Colonic mucosa (tissue), 4 donors: ENCODE measurements at places on chromosomes 3 and 15. TPM values are rescaled to one million over a fixed set of nuclear protein-coding genes. Genes with fewer than 3 reads are reported as not detected.

Gene ATP2B2
- 0.07 TPM for total RNA-seq

DNA sequence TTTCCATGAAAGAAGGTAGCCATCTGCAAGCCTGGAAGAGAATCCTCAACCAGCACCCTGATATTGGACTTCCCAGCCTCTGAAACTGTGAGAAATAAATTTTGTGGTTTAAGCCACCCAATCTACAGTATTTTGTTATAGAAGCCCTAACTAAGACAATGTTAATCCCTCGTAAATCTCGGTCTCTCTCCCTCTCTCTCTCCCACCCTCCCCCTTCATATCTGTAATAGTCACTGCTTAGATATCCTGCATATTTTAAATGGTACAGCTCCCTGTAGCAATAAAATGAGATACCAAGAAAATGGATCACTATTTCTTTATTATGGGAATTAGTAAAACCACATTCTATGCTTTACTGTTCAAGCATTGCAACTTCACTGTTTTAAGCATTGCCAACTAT, 21.0 kb upstream of the FAM174B start:
- DNase-seq, result no peak

Gene CCDC80
- 36.6 TPM for total RNA-seq

- peak; percentile 59 for DNase-seq
Measured at GRCh38 chr3:155805204-155805801, 775 bp downstream of the C3orf33 start.

DNA sequence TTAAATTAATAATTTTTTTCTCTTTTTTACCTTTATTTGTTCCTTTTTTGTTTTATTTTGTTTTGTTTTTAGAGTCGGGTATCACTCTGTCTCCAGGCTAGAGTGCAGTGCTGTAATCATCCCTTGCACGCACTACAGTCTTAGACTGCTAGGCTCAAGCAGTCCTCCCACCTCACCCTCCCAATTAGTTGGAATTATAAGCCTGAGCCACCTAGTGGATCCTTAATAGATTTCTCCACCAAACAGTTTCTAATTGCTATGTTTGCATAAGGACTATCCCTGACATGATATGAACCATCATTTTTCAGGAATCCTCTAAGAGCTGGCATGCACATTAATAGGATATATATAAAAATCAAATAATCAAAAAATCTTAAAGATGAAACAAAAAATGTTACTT, 993.2 kb downstream of the OTOL1 start:
- DNase-seq, result no peak

- DNase-seq, result peak; percentile 89
Measured at GRCh38 chr15:42207674-42208579, at the start of gene VPS39. Gene VPS39 (minus strand): TSS chr15:42208304. CDS start chr15:42208153, 151 bp downstream.

GRCh38 chr3:101868534-101869464, 19.5 kb downstream of the NFKBIZ start:
- peak; percentile 84 for DNase-seq

- no peak for DNase-seq
Measured at GRCh38 chr3:122377975-122378374, 5.1 kb downstream of the MIX23 start.

DNA sequence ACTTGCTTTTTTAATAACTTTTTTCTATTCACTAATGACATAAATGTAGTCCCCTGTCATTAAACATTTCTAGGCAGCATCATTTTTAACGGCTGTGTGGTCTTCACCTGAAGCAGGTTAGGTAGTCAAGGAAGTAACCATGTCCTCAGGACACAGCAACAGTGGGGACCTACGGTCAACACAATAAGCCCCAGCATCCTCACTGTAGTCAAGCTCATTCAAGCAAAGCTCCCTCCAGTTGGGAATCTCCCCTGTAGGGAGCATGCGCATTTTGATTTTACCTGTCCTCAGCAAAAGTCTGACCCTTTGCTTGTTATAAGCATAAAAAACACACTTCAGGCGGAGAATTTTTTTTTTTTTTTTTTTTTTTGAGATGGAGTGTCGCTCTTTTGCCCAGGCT, 151.4 kb downstream of the SHQ1 start:
- no peak for DNase-seq

- DNase-seq, result no peak
Measured at GRCh38 chr3:161598639-161599038, 102.0 kb downstream of the OTOL1 start.

Gene CPNE9
- total RNA-seq, result not detected

DNA sequence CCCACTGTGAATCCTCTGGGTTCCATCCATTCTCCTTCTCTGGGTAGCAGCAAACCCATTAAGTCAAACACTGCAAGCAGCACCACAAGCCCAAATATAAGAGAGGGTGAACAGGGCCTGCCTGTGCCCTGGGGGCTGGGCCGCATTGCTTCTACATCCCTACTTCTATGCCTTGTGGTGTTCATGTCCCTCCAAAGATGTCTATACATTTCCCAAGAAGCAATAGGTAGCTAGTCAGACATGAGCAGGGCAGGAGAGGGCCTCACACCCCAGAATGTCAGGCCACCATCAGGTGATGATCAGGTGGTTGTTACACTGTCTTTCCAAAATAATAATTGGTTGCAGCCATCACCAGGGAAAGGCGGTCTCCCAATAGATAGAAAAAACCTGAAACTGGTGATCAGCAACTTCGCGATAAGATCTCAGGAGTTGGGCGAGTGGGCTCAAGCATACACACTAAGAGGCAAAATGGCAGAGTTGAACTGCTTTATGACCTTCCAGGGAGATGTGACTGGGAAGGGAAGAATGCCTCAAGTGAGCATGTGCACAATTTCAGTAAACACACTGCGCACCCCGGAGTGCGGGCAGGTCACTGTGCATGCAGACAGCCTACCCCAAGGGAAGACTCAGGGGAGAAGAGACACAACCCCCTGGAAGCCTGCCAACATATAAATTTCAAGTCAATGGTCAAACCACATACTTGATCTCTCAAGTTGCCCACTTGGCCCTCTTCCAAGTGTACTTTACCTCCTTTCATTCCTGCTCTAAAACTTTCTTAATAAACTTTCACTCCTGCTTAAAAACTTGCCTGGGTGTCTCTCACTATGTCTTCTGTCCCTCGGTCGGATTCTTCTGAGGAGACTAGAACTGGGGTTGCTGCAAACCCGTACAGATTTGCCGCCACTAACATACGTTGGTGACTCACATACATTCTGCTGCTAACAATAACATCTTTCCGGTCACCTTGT, 39.9 kb downstream of the KLF15 start:
- DNase-seq, result no peak

Gene SYNM
- total RNA-seq, result 108 TPM

Gene ESYT3
- total RNA-seq, result 0.89 TPM

- DNase-seq, result no peak
Measured at GRCh38 chr3:50570508-50571279, 1.4 kb downstream of the HEMK1 start.

GRCh38 chr3:187361835-187362234, 6.3 kb upstream of the RTP4 start:
- no peak for DNase-seq

- DNase-seq, result no peak
Measured at GRCh38 chr15:101455291-101456025, 34.0 kb downstream of the PCSK6 start.

DNA sequence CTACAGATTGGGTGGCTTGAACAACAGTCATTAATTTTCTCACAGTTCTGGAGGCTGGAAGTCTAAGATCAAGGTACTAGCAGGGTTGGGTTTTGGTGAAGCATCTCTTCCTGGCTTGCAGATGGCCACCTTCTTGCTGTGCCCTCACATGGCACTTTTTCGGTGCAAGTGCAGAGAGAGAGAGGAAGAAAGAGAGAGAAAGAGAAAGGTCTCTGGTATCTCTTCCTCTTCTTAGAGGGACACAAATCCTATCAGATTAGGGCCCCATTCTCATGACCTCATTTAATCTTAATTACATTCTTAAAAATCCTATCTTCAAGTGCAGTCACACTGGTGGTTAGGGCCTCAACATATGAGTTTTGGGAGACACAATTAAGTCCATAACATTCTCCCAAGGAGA, 167.1 kb downstream of the NFKBIZ start:
- no peak for DNase-seq

GRCh38 chr3:38457111-38458003, 3.7 kb downstream of the ACVR2B start:
- DNase-seq, result no peak

Gene ACOX2
- total RNA-seq, result 14.6 TPM

Gene TUSC7
- not detected for total RNA-seq

DNA sequence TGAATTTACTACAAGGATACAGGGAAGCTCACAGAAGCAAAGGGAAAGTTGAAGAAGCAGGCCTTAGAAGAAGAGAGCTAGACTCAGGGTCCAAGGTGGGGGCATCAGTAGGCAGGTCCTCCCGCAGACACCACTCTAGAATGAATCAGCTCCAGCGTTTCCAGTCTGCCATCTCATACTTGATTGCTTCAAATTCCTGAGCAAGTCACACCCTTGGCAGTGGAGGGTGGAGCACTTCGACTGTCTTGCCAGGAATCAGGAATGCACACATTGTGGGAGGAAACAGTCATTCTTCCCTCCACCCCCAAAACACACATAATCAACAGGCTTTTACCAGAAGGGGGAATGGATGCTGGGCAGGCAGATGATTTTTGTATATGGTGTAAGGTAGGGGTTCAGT, 78.5 kb downstream of the CHCHD6 start:
- peak; percentile 71 for DNase-seq

Gene CHRNA7
- 3.9 TPM for total RNA-seq

- no peak for DNase-seq
Measured at GRCh38 chr15:88792342-88793282, 10.6 kb upstream of the ACAN start.

Gene TRH
- not detected for total RNA-seq

Gene VGLL3
- total RNA-seq, result 1.3 TPM
